ENCODE measurements at places on chromosomes 3 and 15. TPM values are rescaled to one million over a fixed set of nuclear protein-coding genes. Genes with fewer than 3 reads are reported as not detected.

GRCh38 chr3:126733061-126733430, 29.0 kb downstream of the CHCHD6 start:
- no peak for DNase-seq

DNA sequence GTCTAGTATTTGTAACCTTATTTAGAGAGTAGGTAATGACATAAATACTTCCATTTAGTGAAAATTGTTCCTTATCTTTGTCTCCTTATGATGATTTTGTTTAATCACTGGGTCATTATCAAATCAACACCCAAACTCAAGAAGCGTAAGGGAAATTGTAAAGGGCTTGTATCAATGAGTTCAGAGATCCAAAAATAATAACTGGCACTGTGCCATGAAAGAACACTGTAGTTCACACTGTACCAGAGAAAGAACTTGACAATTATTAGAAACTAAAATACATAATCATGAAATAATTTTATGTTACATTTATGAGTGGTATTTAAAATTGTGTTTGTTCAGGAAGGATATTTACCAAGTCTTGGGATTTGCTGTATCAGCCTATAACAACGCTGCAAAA, 895.4 kb downstream of the FHIT start:
- no peak for DNase-seq

DNA sequence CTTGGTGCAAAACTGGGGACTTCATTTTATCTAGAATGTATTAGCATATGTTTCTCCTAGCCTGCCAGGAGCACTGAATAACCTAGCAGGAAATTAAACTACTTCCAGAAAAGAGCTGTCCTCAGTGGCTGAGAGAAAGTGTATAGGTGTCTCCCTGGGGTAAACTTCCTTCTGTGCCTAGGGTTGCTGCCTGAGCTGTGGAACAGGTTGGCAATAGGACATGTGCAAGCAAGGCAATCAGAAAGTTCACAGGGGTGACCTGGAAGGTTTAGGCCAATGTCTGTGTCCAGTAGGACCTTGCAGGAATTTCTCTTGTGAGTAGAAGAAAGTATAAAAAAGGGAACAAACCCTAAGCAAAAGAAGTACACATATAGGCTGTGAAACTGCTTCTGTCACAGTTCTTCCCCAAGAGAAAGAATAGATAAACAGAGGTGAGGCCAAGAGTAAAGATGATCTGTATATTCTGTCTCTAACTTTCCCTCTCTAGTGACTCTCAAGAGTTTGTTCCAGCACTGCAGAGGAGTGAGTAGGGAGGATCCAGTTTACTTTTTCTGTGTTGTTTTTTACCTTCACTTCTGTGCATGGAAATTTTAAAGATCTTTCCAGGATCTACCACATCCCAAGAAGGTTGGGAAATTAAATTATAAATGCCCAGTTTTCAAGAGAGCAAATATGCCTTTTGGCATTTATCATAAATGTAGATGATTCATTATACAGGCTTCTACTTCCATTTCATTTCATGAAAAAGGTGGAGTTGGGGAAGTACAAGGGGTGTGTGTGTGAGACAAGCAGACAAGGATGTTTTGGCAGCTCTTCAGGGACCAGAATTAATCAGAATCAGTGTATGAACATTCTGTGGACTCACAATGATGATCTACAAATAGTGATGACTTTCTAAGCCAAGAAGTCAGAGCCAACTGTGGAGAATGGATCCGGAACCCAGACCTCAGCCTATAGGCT, 155.2 kb downstream of the RBPMS2 start:
- no peak for DNase-seq

DNA sequence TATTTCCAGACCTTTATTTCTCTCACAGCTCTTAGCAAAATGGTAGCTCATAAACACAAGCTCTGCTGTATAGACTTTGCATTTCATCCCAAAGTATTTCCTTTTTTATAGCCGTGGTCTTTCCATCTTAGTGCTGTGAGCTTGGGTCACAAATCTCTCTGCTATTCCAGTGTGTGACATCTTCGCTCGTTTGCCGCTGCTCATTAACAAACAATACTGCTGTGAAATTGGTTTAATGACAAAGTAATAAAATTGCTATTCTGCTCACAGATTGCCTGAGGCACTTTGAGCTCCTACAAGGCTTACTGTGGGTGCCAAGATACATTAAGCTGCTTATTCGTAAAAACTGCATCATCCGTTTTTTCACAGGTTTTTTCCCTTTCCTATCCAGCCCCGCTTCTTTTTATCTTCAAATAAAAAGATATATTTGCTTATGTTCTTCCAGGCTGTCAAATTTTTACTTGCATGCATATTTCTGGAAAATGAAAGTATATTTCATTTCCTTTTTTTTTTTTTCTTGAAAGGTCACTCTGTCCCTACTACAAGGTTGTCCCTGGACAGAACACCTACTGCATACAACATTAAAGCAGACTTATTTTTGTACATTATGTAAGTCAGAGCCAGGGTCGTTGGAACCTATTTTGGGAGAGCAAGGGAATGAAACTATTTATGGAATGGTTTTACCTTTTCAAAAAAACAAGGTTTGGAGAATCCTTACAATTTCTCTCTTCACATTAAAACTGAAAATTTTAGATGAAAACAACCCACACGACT, 174.5 kb downstream of the MEIS2 start:
- no peak for DNase-seq

DNA sequence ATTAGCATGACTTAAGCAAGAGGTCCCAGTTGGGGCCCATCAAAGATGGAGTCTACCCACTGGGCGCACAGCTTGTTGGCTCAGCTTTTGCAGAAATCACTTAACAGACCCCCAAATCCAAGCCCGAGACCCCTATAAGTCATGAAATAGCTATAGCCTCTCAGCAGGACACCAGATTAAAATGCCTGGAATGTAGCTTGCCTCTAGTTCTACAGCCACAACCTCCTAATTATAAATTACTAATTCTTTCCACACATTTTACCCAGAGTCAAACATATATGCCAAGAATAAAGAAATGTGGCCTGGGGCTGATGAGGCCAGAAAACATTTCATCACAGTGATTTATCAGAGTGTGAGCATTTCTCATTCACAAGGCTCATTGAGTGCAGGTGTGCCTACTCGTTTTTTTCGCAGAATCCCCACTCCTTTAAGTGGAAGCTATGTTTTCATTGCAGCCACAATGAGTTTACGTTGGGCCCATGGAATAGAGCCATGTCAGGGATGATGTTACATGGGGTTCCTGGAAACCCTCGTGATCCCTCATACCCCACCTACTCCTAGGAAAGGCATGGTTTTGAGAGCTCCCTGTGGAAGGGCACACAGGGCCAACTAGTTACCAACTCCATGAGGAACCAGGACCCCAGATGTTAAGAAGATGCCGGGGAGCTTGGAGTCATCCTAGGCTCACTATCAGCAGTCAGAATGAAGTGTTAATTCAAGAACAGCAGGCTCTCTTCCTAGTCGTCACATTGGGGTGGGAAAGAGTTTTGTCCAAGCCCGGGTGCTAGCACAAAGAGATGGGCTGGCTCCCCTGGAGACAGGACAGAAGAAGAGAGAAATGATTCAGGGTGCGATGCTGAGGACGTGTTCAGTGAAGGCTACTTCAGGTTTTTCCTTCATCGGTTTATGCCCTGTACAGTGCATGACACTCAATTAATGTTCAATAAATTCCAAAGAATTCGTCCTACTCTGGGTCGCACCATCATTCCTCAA, 90.2 kb upstream of the ABHD17C start:
- DNase-seq: no peak

GRCh38 chr3:133662278-133662651, 524 bp upstream of the TOPBP1 start:
- peak; percentile 57 for DNase-seq

GRCh38 chr3:32121137-32121536, 14.7 kb downstream of the GPD1L start:
- DNase-seq: no peak

GRCh38 chr3:44186712-44187111, 55.0 kb upstream of the TOPAZ1 start:
- no peak for DNase-seq

- DNase-seq: peak; percentile 91
Observed at GRCh38 chr3:10551821-10552630, 46.6 kb upstream of the ATP2B2 start.

DNA sequence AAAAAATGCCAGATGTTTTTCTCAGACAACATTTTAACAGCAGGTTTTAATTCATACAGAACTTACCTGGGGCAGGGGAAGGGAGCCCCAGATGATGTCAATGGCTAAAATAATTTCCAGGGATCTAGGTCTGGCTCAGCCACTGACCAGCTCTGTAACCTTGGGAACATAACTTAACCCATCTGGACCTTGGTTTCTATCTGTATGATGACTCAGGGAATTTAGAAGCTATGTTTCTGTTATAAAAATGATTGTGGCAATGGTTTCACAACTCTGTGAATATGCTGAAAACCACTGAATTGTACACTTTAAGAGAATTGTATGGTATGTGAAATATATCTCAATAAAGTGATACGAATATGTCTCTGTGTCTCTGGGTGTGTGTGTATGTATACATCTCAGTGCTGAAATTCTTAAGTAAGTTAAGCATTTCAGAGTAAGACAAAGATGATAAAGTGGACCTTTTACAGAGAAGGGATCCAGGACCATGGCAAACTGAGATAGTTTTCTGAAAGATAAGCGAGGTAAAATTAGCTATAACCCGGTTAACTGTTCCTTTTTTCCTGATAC, 2.9 kb downstream of the SH3GL3 start:
- DNase-seq: no peak

GRCh38 chr3:25094932-25095685, 333.0 kb upstream of the RARB start:
- no peak for DNase-seq

GRCh38 chr3:126781889-126782491, 78.0 kb downstream of the CHCHD6 start:
- DNase-seq: no peak

DNA sequence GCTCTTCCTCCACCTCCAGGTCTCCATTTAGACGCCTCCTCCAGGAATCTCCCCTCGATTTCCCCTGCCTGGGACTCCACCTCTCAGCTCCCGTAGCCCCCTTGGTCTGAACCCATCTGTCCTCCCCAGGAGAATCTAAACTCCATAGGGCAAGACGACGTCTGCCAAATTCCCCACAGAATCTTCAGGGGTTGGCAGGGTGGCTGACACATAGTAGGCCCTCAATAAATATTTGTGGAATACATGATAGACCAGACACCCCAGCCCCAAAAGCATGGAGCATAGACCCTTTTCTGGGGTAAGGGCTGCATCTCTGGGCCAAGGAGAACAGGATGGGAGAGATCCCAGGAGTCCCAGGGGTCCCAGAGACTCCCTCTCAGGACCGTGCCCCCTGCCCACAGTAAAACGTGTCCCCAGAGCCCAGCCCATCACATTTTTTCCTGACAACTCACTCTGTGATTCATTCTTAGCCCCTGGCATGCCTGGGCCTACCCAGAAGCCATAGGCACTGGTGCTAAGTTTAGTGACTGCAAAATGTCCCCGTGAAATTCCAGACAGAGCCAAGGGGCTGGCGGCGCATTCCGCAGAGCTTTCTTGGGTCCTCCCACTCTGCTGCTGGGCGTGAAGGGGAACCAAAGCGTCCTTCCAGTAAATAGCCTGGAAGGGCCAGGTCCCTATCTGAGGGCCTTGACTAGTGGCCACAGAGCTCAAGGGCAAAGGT, 78.0 kb upstream of the SLC6A6 start:
- no peak for DNase-seq

- no peak for DNase-seq
Observed at GRCh38 chr3:196009456-196009855, 72.4 kb downstream of the TFRC start.

DNA sequence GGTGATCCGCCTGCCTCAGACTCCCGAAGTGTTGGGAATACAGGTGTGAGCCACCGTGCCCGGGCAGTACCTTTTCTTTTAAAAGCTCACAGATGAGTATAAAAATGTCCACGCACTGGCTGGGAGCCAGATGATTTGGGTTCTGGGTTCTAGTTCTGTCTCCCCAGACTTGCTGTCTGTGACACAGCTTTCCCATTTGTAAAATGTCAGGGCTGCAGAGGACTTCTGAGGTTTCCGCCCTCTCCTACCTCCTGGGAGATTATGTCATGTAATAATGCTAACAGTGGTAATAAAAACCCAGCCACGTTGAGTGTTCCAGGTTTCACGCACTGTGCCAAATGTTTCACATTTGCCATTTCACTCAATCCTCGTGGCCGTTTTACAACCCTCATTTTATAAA, 1.3 kb upstream of the PPP4R2 start:
- DNase-seq: no peak

DNA sequence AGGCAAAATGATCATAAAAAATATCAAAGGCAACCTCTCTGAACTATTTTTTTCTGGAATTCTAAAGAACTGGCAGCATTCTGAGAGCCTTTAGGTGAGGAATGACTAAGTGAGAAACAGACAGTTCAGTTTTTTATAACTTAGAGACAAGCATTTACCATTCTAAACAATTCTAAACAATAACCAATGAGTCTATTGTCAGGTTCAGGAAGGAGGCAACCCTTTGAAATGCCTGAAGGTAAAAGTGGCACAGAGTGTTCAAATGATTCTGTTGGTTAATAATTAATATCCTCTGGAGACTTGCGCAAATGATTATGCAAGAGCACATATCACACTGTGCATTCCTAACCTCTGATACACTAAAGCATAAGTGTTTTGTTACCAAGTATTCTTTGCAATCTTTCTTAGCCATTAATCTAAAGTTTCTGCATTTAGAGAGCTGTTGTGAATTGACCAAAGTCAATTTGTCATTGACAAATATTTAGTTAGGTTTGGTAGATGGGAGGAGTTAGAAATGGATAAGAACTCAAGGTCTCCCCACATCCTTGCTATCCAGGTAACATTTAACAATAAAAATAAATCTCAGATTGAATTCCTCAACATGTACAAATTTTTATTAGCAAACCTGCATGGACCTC, 9.2 kb upstream of the TGFBR2 start:
- no peak for DNase-seq

GRCh38 chr3:61493339-61493738, 68.0 kb upstream of the PTPRG start:
- DNase-seq: no peak

DNA sequence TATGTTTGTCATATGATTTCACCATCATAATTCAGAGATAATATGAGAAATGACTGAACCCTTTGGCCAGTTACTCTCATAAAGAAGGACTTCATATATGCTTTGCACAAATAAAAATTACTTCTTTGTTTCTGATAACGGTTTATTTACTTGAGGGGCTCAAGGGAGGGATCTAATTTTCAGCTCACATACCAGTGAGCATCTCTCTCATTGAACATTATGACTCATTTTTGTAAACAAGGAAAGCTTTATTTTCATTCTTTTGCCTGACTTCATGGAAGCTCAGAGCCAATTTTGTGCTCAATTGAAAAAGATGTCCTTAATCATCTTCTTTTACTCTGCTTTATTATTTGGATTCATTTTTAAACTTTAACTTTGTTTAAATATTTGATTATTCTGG, 5.8 kb downstream of the NLGN1 start:
- DNase-seq: no peak

GRCh38 chr3:121970047-121970446, 52.0 kb downstream of the ILDR1 start:
- no peak for DNase-seq

FBXO45 gene
- 4.6 TPM for total RNA-seq

RASSF1 gene
- total RNA-seq: 217 TPM

RTP1 gene
- total RNA-seq: not detected

TLR9 gene
- total RNA-seq: under 0.01 TPM

PDE8A gene
- total RNA-seq: 5.7 TPM

PLIN1 gene
- total RNA-seq: under 0.01 TPM

DVL3 gene
- 38.0 TPM for total RNA-seq

ENTPD3 gene
- total RNA-seq: not detected

GPR160 gene
- total RNA-seq: 1.6 TPM

TNIK gene
- 7.3 TPM for total RNA-seq

SYNM gene
- under 0.01 TPM for total RNA-seq

HTR3E gene
- total RNA-seq: not detected

GOLGA6L10 gene
- total RNA-seq: 0.54 TPM

CORO2B gene
- total RNA-seq: under 0.01 TPM

CHL1 gene
- under 0.01 TPM for total RNA-seq

Measured in hematopoietic multipotent progenitor cell (in vitro differentiated cells).